ENCODE measurements at places on chromosomes 12 and 14. TPM values are rescaled to one million over a fixed set of nuclear protein-coding genes. Genes with fewer than 3 reads are reported as not detected.

The DAO gene
- total RNA-seq: not detected

The KRT6C gene
- not detected for total RNA-seq

The PTHLH gene
- total RNA-seq: 6.7 TPM

The KCNA5 gene
- total RNA-seq: 24.7 TPM

The SMIM41 gene
- total RNA-seq: not detected

The PLA2G1B gene
- not detected for total RNA-seq

The SERPINA9 gene
- total RNA-seq: not detected

The NTN4 gene
- 23.0 TPM for total RNA-seq

The CLEC9A gene
- total RNA-seq: 0.27 TPM

The SLC6A12 gene
- 4.0 TPM for total RNA-seq

The PXMP2 gene
- 44.8 TPM for total RNA-seq

The APOF gene
- not detected for total RNA-seq

The SIX1 gene
- 11.8 TPM for total RNA-seq

The RHOJ gene
- 13.7 TPM for total RNA-seq

The MYH6 gene
- total RNA-seq: 0.49 TPM

The OTX2 gene
- total RNA-seq: 538 TPM

The PTCSC3 gene
- total RNA-seq: not detected

The RIN3 gene
- 7.2 TPM for total RNA-seq

The GPR65 gene
- 0.66 TPM for total RNA-seq

The CMA1 gene
- total RNA-seq: not detected

The ACVRL1 gene
- 47.7 TPM for total RNA-seq

The TC2N gene
- 12.0 TPM for total RNA-seq

The TTC9 gene
- 8.9 TPM for total RNA-seq

The SLCO1B1 gene
- total RNA-seq: not detected

The SLC6A15 gene
- total RNA-seq: 71.4 TPM

The KRT79 gene
- 0.66 TPM for total RNA-seq

The FIGNL2 gene
- 2.2 TPM for total RNA-seq

The LMNTD1 gene
- total RNA-seq: not detected

The TOMM20L gene
- not detected for total RNA-seq

The HOXC13 gene
- not detected for total RNA-seq

The C3AR1 gene
- total RNA-seq: 2.0 TPM

The REM2 gene
- total RNA-seq: 2.0 TPM

The OR6C2 gene
- total RNA-seq: not detected

The PIWIL1 gene
- total RNA-seq: 1.5 TPM

The RNASE7 gene
- total RNA-seq: 0.55 TPM

Measured in camera-type eye (tissue), 1 donor.